ENCODE measurements at places on chromosomes 16 and 17.

DNA sequence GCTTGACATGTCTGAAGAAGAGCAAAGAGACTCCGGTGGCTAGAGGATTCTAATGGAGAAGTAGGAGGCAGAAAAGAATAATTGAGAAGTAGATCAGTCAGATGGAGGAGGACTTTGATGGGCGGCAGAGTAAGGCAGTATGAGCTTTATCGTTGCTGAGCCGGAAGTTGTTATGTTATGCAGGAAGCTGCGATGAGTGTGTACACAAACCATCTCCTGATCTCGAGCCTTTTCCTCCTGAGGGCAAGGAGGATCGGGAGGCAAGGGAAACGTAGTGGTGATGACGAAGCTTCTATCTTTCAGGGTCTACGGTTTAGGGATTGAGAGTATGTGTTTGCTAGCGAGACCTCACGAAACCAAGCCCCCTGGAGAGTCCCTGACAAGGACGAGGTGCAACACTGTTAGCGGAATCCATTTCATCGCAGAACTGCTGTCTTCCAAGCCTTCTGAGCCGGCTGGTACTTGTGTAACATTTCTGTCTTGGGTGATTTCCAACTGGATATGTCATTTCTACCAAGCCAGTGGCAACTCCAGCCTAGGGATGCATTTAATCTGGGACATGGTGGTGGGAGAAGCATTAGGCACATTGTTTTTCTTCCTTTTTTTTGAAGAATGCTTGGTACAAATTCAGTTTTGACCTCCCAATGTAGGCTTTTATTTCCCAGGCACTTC is 45.5 kb downstream of the RBFOX1 start:
- DNase-seq: no peak

- no peak for DNase-seq
Observed at GRCh38 chr16:22278441-22279230, 18.6 kb upstream of the POLR3E start.

- DNase-seq: no peak
Observed at GRCh38 chr16:49466881-49467280, 93.3 kb downstream of the C16orf78 start.

DNA sequence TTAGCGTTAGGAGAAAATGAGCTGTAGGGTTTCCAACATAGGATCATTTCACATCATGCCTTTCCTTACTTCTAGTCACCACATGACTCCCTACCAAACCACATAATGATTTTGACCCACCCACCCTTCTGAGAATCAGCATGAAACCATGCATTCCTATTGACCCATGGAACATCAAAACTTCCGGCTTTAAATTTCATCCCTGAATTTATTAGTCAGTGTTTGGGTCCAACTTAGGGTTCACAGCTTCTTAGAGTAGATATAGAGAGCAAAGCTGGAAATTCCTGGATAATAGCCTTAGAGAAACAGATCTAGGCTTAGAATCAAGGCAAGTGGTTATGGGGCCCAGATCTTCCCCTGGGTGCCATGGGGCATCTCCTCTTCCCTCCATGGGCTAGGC is 162.6 kb downstream of the TOX3 start:
- DNase-seq: no peak

DNA sequence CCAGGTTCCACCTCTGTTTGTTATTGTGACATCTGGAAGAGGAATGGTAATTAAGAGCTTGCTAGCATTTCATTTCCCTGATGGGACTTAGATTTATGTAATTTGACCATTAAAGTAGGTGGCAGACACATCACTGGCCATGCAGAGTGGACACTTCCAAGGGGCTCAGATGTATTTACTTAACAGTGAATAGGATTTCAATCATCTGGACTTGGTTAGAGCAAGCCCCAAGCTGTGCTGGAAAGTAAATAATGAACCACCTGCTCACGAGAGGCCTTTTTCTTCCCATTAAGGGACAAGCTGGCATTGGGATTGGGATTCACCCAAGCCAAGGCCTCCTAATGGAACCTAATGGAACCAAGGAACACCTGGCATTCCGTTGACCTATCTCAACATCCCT is 395.3 kb downstream of the HS3ST4 start:
- DNase-seq: no peak

GRCh38 chr17:52201767-52202519 is 43.4 kb upstream of the CA10 start:
- DNase-seq: no peak

GRCh38 chr17:38512473-38513058 is 84.3 kb downstream of the ARHGAP23 start:
- no peak for DNase-seq

DNA sequence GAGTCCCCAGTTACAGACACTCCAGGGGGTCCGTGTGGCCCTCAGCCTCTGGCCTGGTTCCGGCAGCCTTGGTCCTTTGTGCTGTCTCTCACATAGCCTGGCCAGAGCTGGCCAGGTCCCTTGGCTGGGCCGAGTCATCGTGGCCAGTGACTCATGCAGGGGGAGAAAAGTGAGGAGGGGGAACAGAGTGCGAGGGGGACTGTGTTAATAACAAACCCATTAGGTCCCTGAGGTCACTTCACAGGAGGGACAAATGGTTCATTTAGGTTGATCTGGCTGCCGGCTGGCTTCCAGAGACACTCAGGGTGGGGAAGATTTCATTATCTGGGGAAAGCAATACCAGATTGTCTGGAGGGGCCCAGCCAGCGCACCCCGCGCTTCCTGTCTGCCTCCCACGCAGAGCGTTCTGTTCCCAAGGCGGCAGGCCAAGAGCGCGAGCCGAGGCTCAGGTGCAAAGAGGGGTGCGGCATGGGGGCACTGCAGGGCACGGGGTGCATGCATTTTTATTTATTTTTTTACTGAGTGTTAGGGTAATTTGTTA is 223.1 kb downstream of the SEC14L1 start:
- no peak for DNase-seq

DNA sequence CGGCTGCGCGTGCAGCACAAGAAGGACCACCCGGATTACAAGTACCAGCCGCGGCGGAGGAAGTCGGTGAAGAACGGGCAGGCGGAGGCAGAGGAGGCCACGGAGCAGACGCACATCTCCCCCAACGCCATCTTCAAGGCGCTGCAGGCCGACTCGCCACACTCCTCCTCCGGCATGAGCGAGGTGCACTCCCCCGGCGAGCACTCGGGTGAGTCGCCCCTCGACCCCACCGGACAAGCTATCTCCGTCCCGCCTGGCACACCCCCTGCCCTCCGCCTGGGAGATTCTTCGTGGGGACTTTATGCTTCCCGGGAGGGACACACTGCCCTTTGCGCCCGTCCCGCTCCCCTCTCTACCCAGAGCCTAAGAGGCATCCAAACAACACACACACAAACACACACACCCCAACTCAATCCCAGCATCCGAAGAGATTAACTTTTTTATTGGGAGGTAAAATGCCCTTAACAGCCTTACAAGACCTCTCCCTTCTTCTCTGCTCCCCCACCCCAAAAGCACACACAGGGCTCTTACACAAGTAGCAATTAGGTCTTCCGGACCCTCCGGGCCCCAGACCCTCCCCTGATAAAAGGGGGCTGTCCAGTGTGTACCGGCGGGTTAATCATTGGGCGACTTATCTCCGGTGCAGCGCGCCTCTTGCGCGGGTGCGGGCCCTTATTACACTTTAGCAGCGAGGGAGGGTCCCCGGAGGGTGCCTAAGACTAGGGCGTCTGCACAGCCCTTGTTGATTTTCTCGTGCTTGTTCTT is 2.1 kb downstream of the SOX9 start:
- no peak for DNase-seq

DNA sequence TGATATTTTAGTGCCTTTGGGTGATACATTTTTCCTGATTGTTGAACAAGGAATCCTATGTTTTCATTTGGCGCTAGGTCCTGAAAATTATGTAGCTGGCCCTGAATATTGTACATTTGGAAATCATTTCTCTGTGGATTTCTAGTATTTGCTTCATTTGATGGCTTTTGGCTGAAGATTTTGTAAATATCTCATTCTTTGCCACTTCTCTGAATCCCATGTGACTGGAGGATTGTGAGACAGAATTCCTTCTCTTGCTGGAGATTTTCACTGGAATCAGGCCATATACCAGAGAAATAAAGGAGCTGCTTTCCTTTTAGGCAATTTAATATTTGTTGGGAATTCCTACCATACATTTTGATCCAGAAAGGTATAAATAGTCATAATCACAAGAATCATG is 8.6 kb downstream of the KRT28 start:
- DNase-seq: no peak

DNA sequence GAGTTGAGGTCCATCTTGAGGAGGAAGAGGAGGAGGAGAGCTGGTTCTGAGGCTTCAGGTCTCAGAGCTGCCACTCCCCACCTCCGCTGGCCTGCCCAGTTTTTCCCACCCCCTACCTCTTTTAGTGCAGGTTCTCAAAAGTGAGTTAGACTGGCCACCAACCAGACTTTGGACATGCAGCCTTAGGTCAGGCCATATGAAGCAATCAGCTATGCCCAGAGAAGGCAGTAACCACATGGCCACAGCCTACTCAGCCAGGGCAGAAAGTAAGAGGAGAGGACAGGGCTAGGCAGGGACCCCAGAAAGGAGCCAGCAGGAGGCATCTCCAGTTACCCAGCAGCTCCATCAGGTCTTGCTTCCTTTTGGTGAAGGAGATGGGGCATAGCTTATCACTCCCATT is 9.0 kb downstream of the MYO15A start:
- DNase-seq: no peak

GRCh38 chr17:4086041-4086483 is 56.8 kb downstream of the ZZEF1 start:
- DNase-seq: no peak

GRCh38 chr17:5500589-5501391 is 14.4 kb downstream of the MIS12 start:
- DNase-seq: no peak

DNA sequence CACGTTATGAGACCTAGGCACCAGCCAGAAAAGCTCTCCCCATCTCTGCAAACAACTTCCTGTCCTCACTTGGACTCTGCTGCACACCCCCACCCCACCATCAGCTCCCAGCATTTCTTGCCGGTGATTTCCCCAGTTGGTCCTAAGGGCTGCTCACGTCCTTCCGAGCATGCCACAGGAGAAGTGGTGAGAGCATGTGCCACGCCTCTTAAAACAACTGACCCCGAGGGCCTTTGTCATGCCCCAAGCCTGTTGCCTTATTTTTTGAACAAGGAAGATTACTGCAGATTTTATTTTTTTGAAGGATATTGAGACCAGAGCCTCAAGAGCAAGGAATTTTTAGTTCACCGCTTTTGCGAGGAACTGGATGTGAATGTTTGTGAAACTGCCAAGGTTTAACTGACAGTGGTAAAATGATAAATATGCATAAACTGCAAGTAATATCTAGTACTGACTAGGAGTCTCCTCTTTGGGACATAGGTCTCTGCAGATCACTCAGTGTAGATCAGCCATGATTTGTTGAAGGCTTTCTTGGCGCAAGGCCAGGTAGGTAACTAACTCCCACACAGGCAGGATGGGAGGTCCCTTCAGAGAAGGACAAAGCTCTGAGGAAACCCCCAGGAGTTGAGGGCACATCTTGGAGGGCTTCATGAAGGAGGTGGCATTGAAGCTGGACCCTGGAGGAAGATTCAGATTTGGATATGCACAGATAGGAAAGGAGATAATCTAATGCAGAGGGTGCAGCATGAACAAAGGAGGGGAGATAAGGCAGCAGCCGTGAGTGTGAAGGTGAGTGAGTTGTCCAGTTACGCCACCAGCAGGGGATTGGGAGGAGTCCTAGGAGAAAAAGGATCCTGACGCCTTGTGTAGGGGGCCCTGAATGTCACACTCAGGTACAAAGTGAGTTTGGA is 44.7 kb downstream of the TMEM132E start:
- no peak for DNase-seq

DNA sequence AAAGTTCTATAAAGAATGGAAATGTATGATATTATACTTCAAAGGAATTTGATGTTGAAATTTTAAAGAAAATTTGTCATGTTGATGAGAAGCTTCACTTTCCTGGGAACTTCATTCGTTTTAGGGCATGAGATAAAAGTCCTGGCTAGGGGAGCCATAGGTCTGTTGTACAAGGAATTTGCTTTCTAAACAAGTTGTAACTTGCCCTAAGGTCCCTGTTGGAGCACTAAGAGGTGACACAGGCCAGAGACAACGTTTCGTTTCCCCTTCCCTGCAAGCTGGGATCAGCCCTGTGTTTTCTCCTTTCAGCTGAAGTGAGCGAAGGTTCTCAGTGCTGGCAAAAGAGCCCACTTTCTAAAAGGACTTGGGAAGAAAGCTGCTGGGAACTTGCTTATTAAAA is 16.6 kb downstream of the PLD6 start:
- DNase-seq: no peak

- no peak for DNase-seq
Observed at GRCh38 chr17:79388556-79389295, 222.1 kb downstream of the RBFOX3 start.

GRCh38 chr16:51359141-51359955 is 208.3 kb upstream of the SALL1 start:
- DNase-seq: no peak

- no peak for DNase-seq
Observed at GRCh38 chr17:29256735-29257466, 10.2 kb downstream of the CRYBA1 start.

- no peak for DNase-seq
Observed at GRCh38 chr17:35865412-35866340, 3.0 kb downstream of the HEATR9 start.

- DNase-seq: no peak
Observed at GRCh38 chr16:18984435-18985005, 786 bp downstream of the TMC7 start.

DNA sequence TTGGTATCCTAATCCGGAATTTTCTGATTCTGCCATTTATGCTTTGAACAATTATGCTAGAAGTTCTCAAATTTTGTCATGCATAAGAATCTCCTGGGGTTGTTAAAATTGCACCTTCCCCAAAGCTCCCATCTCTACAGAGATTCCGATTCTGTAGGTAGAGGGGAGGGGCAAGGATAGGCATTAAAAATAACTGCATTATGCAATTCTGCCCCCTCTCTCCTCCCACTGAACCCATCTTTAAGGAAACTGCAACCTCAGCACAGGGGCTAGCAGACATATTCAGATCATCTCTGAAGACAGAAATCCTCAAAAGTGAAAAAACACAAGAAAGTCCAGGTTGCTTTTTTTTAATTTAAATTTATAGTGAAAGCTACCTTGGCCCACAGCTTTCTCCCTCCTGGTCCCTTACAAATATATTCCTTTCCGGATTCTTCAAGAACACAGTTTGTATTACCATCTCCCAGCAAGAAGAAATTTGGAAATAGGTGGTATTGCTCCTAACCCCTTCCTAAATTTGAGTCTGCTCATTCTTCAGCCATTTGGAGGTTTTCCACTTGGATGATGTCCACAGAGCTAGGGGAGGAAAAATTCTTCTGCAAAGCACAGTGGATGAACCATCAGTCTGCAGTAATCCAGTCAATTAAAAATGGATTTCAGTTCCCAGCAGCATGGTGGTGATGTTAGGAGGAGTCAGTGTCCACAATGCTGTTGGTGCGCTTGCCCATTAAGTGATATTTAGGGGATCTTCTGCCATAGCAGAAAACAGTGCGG is 67.7 kb downstream of the RBFOX1 start:
- DNase-seq: no peak

DNA sequence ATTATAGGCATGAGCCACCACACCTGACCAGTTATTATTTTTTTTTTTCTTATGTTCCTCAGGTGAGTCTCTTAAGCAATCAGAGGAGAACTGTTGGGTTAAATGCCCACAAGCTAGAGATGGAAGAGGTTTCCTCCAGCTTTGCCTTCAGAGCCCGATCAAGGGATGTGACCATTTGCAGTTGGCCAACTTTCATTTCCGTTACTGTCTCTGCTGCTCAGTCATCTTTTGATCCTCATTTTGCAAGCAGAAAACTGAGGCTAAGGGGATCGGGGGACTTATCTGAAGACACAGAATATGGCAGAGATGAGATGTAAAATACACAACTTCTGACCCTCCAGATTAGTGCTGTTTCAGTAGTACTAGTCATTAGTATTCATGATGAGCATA is 188.8 kb downstream of the RAB11FIP4 start:
- DNase-seq: no peak
